ENCODE measurements at places on chromosomes 11 and 22.

- no peak for DNase-seq
These were observed 83.0 kb upstream of the SHANK2 start for GRCh38 chr11:71335371-71335770.

DNA sequence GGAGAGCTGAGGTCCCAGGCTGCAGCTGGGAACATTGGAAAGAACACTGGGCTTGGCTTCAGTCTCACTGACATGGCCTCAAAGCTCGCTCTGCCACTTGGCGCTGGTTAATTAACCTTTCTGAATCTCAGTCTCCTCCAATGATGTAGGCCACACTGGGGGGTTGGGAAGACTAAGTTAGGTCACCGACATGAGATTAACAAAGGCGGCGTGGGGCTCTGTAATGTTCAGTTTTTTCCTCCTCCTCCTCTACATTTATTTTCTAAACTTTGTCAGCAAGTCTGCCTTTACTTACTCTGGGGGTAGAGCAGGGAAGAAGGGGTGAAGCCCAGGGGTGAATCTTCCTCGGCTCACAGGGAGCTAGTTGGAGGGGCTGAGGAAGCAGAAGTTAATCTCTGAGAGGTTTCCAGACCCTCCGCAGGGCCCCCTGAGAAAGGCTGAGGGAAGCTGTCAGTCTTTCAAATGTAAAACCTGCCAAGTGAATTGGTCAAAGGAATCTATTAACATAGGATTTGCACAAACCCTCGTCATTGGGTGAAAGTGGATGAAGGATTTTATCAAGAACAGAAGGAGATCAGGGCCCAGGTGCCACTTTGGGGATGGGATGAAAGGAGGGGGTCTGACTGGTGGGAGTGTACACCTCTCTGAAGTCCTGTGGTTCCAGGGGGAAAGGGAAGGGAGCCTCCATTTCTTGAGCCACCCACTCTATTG is 32.1 kb upstream of the TENM4 start:
- DNase-seq: no peak

DNA sequence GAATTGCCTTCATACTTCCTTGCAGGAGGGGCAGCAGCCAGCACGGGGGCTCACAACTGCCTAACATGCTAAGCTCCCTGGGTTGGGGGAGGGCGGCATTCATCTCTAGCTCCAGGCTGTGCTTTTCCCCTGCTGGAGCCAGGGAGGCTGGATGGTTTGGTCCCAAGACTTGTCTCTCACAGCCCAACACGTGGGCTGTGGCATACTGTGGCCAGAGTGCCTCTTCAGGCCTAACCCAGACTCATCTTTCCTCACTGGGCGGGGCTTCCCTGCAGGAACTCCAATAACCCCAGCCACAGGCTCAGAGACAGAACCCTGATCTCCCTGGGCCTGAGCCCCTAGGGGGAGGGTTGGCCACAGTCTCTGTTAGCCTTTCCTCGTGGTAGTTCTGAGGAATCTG is 121.9 kb upstream of the PLET1 start:
- no peak for DNase-seq

DNA sequence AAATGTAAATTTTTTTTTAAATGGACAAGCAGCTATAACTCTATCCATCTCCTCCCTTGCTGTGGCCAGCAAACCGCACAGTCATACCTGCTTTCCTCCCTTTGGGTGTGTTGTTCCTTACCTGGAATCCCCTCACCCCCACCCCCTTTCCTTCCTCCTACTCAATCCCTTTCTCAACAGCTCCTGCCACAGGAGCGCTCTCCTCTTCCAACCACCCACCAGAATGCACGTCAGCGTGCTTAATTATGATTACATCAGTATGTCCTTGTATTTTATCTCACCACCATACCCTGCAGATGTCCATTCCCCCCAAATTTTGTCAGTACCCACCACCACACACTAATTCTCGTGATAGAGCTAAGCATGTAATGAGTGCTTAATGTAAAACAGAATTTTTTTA is 60.9 kb upstream of the LMO2 start:
- no peak for DNase-seq

DNA sequence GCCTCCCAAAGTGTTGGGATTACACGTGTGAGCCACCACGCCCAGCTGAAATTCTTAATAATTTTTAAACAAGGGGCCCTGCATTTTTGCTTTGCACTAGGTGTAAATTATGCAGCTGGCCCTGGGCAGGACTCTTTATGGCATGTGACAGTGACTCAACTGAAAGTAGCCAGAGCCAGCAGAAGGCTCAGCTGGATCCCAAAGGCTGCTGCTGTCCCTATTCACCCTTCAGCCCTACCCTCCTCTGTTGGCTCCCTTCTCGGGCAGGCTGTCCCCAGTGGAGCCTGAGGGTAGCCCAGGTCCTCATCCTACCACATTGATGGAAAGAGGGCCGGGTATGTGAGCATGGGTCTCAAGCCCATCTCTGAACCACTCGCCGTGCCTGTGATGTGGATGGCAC is 45.6 kb downstream of the CD82 start:
- no peak for DNase-seq

- no peak for DNase-seq
These were observed 12.9 kb downstream of the MICAL2 start for GRCh38 chr11:12123273-12123672.
